ENCODE measurements at places on chromosomes 7 and 10. TPM values are rescaled to one million over a fixed set of nuclear protein-coding genes. Genes with fewer than 3 reads are reported as not detected.

The FBXO24 gene
- not detected for total RNA-seq

The HECW1 gene
- total RNA-seq: not detected

The FXYD4 gene
- not detected for total RNA-seq

The AKR1C4 gene
- not detected for total RNA-seq

The GPR26 gene
- total RNA-seq: not detected

The GDF2 gene
- not detected for total RNA-seq

The C10orf67 gene
- total RNA-seq: not detected

The EPHB6 gene
- total RNA-seq: 74.3 TPM

The JAKMIP3 gene
- 0.19 TPM for total RNA-seq

The ANKRD7 gene
- total RNA-seq: 0.44 TPM

The CTTNBP2 gene
- 0.15 TPM for total RNA-seq

The MYL10 gene
- total RNA-seq: not detected

The CYP2C8 gene
- not detected for total RNA-seq

The EGR2 gene
- total RNA-seq: 3.7 TPM

The NRAP gene
- total RNA-seq: not detected

The PRKCQ gene
- total RNA-seq: not detected

The VWDE gene
- total RNA-seq: not detected

The COBL gene
- total RNA-seq: 0.06 TPM

The CAV2 gene
- total RNA-seq: 58.3 TPM

All from cardiac ventricle fibroblast (primary cell).